ENCODE measurements at places on chromosomes 12 and 14. TPM values are rescaled to one million over a fixed set of nuclear protein-coding genes. Genes with fewer than 3 reads are reported as not detected.

DNA sequence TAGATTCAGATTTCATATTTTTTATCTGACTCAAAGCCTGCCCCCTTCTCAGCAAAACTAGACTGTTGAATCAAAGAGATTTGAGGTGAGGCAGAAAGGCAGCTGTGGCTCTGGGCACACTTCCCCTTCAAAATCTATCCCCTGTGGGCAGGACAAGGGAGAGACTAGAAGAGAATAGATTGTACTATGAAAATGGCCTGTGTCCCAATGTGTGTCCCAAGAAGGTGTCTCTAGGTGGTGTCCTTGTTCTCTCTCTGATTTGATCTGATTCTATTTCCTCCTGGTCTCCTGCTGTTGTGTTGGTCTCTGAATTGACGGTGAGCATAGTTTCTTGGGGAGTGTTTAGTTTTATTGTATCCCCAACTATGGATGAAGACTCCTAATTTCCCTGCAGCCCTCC, 565.8 kb upstream of the ATP2B1 start:
- no peak for DNase-seq
- no peaks in the 10 kb centered on the region for H3K36me3 ChIP-seq
- no peaks in the 10 kb centered on the region for H3K4me1 ChIP-seq
- no peak overlapping the region for H3K27ac ChIP-seq

GRCh38 chr12:111503116-111503515, 96.0 kb downstream of the ATXN2 start:
- DNase-seq, result no peak
- H3K4me3 ChIP-seq, result no peak overlapping the region
- H3K36me3 ChIP-seq, result peaks cover 53% of the 10 kb centered on the region
- H3K27ac ChIP-seq, result no peak overlapping the region

GRCh38 chr12:106303202-106303820, 778 bp downstream of the TCP11L2 start:
- no peak overlapping the region for H3K27ac ChIP-seq
- peaks cover 2% of the 10 kb centered on the region for H3K4me1 ChIP-seq
- H3K27me3 ChIP-seq, result no peaks in the 10 kb centered on the region
- H3K36me3 ChIP-seq, result no peaks in the 10 kb centered on the region

DNA sequence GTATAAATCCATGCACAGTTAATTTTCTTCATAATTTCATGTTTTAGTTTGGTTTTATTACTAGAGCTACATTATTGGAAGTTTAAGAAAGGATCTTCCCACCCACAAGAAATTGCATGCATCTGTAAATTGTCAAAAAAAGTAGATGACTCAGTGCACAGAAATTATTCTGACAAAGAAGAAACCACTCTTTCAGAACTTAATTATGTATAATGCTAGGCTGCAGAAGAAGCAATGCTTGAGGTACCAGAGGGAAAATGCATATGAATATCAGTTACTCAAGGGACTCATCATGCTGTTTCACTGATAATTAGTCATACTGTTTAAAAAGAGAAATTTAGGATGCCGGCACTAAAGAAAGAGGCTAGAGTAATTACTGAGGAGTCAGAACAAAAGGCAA, 147.0 kb downstream of the SLC16A7 start:
- no peak for DNase-seq
- H3K4me1 ChIP-seq, result no peaks in the 10 kb centered on the region
- no peak overlapping the region for H3K27ac ChIP-seq
- H3K27me3 ChIP-seq, result no peaks in the 10 kb centered on the region
- H3K4me3 ChIP-seq, result no peak overlapping the region

- H3K4me1 ChIP-seq, result no peaks in the 10 kb centered on the region
- no peak overlapping the region for H3K4me3 ChIP-seq
- H3K27me3 ChIP-seq, result no peaks in the 10 kb centered on the region
- no peaks in the 10 kb centered on the region for H3K36me3 ChIP-seq
- H3K27ac ChIP-seq, result no peak overlapping the region
Measured at GRCh38 chr12:94276725-94277124, 128.3 kb downstream of the PLXNC1 start.

GRCh38 chr12:761256-761655, 8.9 kb downstream of the WNK1 start:
- no peak for DNase-seq
- peaks cover 10% of the 10 kb centered on the region for H3K36me3 ChIP-seq
- H3K27ac ChIP-seq, result no peak overlapping the region
- H3K4me1 ChIP-seq, result no peaks in the 10 kb centered on the region
- no peaks in the 10 kb centered on the region for H3K27me3 ChIP-seq

DNA sequence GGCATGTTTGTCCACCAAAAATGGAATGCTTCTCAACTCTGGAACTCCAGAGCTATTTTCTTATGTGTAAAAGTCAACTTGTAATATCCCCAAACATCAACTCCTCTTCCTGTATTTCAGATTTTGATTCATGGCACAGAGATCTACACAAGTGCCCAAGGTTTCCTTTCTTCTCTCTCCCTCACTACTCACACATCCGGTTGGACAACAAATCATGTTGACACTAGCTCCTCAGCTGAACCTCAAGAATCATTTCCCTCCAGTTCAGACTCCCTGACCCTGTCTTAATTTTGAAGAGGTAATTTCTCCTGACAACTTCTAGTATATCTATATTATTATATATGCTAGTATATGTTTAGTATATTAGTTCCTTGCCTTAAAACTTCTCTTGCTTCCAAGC, 485.4 kb upstream of the CCDC196 start:
- no peaks in the 10 kb centered on the region for H3K27me3 ChIP-seq
- no peaks in the 10 kb centered on the region for H3K4me1 ChIP-seq
- H3K27ac ChIP-seq, result no peak overlapping the region
- H3K4me3 ChIP-seq, result no peak overlapping the region

DNA sequence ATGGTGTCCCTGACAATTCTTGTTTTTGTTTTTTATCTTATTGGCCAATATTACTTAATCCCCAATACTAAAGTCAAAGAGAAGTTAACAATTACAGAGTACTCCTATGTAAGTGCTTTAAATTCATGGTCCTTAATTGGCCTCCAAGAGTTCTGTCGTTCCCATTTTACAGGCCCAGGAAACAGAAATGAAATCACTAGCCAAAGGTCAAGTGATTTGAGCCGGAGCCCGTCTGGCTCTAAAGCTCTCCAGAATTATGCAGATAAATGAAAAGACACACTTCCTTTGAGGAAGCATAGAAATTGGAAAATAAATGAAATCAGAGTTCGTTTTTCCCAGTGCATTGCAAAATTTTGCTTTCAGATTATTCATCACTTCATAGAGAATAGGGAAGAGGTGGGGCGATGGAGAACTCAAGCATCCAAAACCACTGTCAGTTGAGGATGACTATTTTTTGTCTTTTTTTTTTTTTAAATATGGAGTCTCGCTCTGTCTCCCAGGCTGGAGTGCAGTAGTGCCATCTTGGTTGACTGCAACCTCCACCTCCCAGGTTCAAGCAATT, 78.5 kb downstream of the MAP1LC3B2 start:
- H3K27me3 ChIP-seq, result no peaks in the 10 kb centered on the region
- DNase-seq, result no peak
- H3K36me3 ChIP-seq, result no peaks in the 10 kb centered on the region
- no peak overlapping the region for H3K27ac ChIP-seq

GRCh38 chr14:55645845-55646832, 66.1 kb downstream of the KTN1 start:
- peaks cover 61% of the 10 kb centered on the region for H3K36me3 ChIP-seq
- no peak for DNase-seq
- no peaks in the 10 kb centered on the region for H3K27me3 ChIP-seq
- H3K27ac ChIP-seq, result no peak overlapping the region
- no peak overlapping the region for H3K4me3 ChIP-seq
- peaks cover 2% of the 10 kb centered on the region for H3K4me1 ChIP-seq

DNA sequence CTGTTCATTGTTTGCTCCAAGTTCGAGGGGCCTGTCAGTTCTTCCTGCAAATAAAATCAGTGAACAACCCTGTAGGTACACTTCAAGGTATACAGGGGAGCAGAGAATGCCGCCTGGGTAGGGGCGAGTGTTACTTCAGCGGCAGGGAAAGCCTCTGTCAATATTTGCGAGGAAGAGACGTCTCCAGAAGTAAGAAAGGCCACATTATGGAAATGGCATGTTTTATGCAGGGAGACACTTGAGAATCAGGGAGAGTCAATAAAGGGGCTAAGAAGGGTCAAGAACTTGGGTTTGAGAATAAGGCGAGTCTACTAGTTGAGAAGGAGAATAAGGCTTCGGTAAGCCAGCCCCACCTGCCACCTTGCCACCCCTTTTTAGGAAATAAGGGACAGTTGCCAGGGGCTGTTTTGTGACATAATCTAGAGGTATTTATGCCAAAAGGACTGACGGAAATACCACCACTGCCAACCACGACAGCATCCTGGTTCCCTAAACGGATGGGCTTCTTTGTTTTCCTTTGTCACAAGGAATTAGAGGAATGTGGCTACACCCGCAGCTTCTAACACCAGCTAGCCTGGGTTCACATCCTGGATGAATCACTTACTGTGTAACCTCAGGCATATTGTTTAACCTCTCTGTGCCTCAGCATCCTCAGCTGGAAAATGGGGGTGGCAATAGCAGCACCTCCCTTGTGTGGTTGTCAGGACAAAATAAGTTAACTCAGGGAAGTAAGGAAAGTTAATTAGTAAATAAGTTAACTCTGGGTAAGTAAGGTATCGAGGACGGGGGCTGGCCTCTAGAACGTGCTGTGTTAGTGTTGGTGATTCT, 67.7 kb downstream of the EID3 start:
- H3K27me3 ChIP-seq, result no peaks in the 10 kb centered on the region
- DNase-seq, result peak; percentile 79
- H3K36me3 ChIP-seq, result peaks cover 17% of the 10 kb centered on the region
- H3K27ac ChIP-seq, result peak overlapping the region; percentile 52

DNA sequence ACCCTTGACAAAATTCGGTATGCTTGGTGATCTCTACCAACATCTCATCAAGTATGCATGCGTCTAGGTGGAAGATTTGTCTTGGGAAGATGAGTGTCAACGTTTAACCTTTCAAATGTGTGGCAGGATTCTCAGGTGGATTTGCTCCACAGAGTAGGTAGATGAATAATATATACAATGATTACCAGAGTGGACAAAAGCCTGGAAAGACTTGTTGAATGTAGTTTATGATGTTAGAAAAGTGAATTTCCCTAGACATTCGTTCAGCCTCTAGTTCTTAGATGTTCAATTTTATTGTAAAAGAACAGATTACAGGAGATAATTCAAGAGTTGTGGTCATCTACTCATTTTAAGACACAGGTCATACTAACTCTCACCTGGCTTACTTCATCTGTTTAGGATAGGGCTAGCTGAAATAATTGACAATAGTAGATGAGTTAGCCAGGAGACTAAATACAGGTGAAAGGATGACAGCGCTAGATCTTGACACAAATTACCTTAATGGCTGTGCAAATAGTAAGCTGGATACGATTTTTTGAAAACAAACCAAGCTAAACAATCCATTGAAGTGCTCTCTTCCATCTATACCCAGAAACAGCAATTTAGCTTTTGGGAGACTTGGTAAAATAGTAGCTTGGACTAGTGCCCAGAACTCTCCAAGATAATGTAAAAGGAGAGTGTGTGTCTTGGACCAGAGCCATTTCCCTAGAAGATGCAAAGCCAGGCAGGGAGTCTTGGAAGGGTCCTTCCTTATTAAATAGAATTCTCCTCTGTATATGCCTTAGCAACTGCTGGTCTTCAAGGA, 168.0 kb downstream of the DACT1 start:
- no peak for DNase-seq
- no peak overlapping the region for H3K27ac ChIP-seq
- H3K4me1 ChIP-seq, result no peaks in the 10 kb centered on the region
- no peaks in the 10 kb centered on the region for H3K36me3 ChIP-seq
- H3K27me3 ChIP-seq, result no peaks in the 10 kb centered on the region

DNA sequence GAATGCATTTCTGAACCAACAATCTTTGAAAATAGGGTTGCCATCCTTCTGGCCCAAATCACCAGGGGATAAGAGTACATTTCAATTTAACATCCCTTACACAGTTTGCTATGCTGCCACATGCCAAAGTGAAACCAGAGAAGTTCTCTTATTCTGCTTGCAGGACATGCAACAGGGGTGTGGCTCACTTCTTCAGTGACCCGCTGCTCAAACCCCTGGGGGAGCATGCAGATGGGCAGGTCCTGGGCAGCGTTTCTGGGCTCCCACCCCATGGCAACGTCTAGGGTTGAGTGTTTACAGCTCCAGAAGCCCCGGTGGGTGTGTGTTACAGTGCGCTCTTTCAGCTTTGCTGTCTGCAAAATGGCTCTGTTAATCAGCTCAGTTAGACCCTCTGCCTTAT, 1306.3 kb upstream of the TMEM132C start:
- no peak overlapping the region for H3K4me3 ChIP-seq
- no peaks in the 10 kb centered on the region for H3K36me3 ChIP-seq
- no peaks in the 10 kb centered on the region for H3K27me3 ChIP-seq
- no peaks in the 10 kb centered on the region for H3K4me1 ChIP-seq
- no peak for DNase-seq

DNA sequence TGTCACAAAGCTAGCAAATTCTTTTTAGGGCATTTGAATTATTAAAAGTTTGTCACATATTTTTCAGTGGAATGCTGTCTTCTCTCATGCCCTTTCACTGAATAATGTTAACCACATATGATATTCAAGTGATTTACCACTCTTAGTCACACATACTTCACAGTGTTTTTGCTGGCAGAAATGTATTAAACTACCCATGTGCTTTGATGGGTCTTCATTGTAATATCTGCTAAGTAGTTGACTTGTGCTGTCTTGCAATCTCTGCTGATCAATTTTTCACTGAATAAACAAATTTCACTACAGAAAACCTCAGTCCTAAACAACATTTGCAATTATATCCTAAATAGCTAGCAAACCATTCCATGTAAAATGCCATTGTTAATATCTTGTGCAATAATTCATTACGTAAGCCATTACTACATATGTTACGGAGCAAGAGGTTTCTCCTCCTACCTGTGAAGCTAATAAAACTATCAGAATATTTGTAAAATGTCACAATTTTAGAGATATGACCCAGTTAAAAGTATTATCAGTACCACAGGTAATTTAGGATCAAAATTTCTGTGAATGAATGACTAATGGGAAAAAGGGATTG, 64.6 kb upstream of the LMO3 start:
- H3K4me1 ChIP-seq, result no peaks in the 10 kb centered on the region
- H3K4me3 ChIP-seq, result no peak overlapping the region
- no peaks in the 10 kb centered on the region for H3K36me3 ChIP-seq
- no peak overlapping the region for H3K27ac ChIP-seq
- no peaks in the 10 kb centered on the region for H3K27me3 ChIP-seq

DNA sequence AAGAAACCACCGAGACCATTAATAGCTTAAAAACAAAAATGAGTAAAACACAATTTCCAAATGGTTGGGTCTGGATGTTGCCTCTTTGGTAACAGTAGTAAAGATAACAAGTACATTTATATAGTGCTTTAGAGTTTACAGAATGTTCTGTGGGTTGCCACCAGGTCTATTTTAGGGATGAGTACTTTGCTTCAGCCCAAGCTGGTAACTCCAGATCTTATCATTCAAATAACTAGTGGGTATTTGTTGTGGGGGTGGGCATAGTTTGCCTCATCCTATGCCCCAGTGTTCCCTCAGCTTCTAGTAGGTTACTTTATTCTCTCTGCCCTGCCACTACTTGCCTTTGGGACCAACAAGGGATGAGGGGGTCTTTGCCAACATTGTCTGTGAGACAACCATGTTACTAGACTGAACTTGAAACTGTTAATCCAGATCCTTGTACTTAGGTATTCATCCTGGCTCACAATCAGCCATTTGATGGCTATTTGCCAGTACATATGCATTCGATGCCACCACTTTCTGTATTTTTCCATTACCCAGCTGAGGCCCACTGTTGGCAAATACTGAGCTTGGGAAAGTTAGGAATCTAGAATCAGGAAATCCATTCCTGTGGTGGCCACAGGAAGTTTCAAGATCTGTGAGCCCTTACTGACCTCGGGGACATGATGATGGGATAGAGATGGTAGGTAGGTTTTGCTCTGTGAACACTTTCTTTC, 17.6 kb upstream of the AKAP6 start:
- H3K27ac ChIP-seq, result no peak overlapping the region

Gene LMNTD1
- total RNA-seq, result not detected

Gene CD9
- 131 TPM for total RNA-seq

Gene SLC25A21
- 7.1 TPM for total RNA-seq

Gene FAM181A
- total RNA-seq, result not detected

Gene GPR84
- total RNA-seq, result not detected

Gene CEP170B
- total RNA-seq, result 28.8 TPM

Gene OR4Q3
- not detected for total RNA-seq

Gene CLEC1A
- total RNA-seq, result not detected
